Stimulated activated CD8-positive, alpha-beta memory T cell treated with anti-CD3 and anti-CD28 coated beads, Interleukin-15, amount 100 ng/mL, for 1 hour (primary cell): ENCODE measurements at places on chromosomes 7 and 10.

GRCh38 chr10:133415752-133416151 is 8.7 kb downstream of the SPRN start:
- DNase-seq, result no peak

- DNase-seq, result no peak
Measured at GRCh38 chr10:60518745-60519144, 129.1 kb upstream of the ANK3 start.

DNA sequence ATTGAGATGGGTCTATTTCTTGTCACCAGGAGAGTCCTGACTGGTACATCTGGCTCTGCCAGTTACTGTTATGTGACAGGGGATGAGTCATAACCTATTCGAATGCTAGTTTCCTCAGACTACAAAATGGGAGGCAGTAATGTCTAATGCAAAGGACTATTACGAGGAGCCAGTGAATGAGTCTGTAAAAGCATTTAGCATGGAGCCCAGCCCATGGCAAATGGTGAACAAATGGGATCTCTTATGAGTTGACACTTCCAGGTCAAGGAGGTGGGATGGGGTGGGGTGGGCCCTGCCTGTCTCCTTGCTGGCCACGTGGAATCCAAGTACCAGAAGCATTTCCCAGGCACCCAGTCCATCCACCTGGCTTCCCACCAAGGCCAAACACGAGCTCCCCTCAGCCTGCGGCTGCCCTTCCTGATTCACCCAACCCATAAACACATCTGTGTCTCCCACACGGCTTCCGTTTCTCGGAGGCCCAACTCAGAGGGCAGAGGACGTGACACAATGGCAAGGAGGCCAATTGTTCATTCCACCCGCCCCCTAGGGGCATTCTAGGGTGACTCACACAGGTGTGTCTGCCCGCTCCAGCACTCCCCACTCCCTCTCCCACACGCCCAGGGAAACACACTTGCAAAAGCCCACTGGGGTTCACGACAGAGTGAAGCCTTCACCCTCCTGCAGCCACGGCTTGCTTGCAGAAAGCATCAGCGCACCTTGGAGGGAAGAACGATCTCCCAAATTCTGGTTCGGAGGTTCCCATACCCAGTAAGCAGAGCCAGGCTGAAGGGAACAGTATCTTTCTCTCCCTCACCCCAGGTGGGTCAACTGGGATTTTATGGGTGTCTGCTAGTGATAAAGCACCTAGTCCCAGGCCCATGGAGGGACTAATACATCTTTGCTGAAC is 109.8 kb downstream of the SH3PXD2A start:
- no peak for DNase-seq

DNA sequence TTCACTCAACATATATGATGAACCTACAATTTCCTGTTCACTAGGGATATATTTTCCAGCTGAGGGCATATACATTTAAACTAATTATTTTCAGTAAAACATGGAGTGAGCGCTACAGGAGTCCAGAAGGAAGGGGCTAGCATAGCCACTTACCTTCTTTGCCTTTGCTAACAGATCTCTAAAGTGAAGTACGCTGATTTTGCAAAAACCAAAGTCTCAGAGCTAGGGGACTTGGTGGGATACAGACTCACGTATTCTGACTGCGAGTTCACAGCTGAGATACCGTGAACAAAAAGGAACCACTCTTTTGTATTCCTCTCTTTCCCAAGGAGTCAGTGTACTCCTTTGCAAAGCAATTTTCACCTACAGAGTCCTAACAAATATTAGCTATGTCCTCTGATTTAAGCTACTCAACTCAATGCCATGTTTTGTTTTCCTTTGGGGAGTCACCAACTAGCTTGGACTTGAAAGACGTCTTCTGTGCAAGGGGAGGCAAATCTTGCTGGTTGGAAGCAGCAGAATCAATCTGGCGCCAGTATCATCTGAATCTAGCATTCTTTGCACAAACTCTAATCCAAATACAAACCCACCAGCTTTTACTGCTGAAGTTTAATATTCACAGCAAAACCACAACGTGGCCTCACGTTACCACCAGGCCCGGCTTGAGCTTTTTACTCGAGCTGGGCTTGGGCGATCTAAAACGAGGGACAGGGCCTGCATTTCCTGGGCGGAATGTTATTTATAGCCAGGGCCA is 657 bp downstream of the CDNF start:
- DNase-seq, result no peak

DNA sequence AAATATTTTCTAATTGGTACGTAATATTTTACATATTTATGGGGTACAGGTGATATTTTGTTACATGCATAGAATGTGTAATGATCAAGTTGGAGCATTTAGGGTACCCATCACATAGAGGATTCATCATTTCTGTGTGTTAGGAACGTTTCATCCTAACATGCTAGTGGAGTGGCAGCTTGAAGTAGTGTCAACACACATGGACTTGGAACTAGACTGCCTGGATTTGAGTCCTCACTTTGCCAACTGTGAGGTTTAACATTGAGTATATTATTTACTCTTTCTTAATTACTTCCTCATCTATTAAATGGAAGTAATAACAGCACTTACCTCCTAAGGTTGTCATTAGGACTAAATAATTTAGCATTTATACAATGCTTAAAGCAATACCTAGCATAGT is 241.9 kb downstream of the PLXDC2 start:
- no peak for DNase-seq

DNA sequence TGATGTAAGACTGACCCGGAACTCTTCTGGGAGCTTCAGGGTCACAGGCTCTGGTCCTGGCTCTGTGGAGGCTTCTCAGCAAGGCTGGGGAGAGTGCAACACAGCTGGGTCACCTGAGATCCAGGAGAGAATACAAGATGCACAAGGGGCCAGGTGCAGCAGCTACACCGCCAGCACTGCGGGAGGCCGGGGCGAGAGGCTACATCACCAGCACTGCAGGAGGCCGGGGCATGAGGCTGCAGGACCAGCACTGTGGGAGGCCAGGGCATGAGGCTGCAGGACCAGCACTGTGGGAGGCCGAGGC is 44.3 kb downstream of the PDGFA start:
- DNase-seq, result no peak

- no peak for DNase-seq
Measured at GRCh38 chr10:10803278-10803677, 214.4 kb upstream of the CELF2 start.

DNA sequence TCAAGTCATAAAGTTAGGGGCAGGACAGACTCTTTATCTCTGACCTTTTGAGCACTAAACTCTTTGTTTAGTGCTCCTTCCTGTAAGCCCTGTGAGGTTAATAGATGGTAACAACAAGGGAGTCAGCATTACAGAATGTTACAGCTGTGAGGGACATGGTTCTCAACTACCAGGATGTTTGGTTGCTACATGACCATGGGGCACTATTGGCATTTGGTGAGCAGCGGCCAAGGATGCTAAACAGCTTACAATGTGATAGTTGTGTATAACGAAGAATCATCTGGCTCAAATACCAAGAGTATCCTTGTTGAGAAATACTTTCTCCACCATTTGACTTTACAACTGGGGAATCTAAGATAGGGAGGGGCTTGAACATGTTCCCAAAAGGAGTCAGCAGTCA is 35.4 kb upstream of the HPS1 start:
- no peak for DNase-seq

DNA sequence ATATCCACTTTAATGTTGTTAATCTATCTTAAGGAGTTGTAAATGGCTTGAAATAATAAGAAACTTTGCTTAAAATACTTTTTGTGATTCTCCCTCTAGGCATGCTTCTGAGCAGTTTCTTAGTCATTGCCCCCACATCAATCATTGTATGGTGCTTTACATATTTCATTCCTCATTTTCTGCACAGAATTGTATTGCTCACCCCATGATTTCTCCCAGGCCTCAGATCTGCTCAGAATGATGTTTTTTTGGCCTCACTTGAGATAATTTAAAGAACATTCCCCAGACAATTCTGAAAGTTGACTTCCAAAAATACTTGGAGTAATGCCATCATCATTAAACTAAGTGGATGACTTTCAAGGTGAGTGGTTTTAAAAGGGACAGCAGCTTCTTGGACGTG is 82.1 kb upstream of the PRPS1L1 start:
- DNase-seq, result no peak

DNA sequence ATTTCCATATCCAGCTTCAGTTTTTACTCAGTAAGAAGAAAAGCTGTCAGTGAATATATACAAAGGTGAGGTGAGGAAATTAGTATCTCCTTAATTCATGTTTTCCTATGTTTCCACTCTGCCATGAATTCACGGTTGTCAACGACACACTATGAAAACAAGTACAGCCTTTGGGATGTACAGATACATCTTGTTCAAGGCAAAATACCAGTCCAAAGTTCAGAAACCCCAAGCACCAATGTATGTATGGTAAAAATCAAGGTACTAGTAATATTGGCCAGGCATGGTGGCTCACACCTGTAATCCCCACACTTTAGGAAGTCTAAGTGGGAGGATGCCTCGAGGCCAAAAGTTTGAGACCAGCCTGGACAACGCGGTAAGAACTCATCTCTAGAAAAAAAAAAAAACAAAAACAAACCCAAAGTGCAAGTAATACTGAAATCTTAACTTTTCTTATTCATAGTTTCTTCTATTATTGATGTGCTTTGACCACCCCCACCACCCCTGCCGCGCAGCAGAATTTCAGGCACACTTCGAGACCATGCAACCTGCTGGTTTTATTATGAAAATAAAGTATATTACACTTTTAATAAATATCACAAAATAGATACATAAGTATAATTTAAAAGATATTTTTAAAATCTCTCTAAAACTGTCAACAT is 3.5 kb downstream of the ESYT2 start:
- DNase-seq, result no peak

- no peak for DNase-seq
Measured at GRCh38 chr7:726854-727103, 280 bp downstream of the DNAAF5 start.

DNA sequence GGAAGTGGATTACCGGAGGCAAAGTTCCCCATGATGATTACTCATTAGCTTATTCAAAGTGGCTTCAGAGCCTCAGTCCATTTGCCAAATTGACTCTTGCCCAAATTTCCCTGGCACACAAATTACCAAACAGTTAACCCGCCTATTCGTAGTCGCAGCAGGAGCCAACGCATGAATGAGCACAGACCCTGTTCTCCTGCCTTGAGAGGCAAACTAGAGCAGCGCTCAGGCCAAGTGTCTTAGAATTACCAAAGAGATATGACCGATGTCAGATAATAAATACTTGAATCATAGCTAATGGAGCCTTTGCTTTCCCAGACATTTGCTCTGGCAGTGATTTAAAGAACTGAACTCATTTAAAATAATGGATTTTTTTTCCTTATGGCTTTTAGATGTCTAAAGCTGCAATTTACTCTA is 64.9 kb downstream of the CTTNBP2 start:
- DNase-seq, result no peak

DNA sequence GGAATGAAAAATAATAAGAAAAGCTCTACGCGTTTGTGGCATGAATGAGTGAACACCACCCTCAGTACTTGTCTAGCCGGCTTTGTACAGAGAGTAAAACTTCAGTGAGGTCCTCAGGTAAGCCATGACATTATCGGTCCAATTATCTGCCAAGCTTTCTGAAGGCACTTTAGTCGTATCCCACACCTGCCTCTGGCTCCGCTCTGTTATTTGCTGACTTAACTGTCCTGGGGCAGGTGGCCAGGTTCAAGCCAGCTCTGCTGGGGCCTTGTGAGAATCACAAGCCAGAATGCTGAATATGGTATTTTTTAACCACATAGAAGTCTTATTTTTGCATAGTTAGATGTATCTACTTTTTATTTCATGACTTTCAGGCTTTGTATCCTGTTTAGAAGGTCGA is 66.0 kb upstream of the FHIP2A start:
- no peak for DNase-seq

DNA sequence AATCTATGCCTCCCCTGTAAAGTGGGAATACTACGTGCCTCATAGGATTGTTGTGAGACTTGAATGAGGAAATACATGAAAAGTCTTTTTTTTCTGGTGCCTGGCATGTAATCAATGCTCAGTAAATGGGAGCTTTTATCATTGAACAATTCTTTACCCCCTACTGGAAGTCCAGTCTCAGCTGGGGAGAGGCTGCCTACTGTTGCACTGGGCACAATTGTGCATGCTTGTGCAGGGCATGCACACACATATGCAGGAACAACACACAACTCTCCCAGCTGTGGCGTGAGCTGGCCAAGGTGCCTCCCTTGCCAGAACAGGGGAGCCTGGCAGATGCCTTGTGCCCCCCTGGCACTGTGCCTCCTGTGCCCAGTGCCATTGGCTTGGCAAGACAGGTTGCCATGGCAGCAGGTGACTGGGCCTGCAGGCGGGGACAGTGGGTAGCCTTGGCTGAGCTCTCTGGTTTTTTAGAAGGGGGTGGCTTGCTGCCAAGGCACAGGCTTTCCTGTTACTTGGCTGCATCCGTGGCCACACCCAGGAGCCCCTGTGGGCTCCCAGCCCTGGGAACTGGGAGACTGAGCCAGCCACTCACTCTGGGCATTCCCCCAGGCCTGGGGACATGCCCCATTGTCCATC is 16.1 kb upstream of the PALD1 start:
- DNase-seq, result no peak

GRCh38 chr10:28947171-28947570 is 269.9 kb downstream of the BAMBI start:
- no peak for DNase-seq

DNA sequence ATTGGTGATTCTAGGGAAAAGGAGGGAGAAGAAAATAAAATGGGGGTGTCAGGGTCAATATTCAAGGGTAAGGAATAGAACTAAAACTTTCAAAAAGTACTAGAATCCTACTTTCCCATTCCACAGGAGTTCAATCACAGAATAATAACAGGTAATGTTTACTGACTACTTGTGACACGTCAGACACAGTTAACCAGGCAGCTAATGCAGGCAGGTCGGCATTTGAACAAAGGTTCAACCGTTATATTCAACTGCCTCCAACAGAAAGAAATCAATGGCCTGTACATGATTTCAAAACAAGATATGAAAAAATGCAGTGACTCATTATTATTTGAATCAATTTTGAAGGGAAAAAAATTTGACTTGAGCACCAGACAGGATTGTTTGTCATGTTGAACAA is 3.1 kb downstream of the ASB15 start:
- DNase-seq, result no peak

DNA sequence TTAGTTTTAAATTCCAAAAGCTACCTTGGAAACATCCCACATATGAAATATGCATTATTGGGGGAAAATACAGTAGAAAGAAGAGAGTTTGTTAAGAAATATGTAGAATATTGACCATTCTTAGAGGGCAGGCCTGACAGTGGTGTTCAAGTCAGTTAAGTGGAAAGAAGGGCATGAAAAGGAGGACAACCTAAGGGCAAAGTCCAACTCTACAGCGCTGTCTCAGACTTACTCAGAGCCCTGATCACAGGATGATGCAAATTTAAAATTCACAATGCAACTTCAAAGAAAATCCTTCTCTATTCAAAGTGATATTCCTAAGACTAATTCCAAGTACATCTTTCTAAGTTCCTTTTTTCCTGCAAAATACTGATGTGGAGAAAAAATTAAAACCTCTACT is 139.1 kb upstream of the LRRTM3 start:
- DNase-seq, result no peak
